Lower leg skin (tissue), 4 donors: ENCODE measurements at places on chromosomes 4 and X. TPM values are rescaled to one million over a fixed set of nuclear protein-coding genes. Genes with fewer than 3 reads are reported as not detected.

AMOT gene
- 2.7 TPM for total RNA-seq

MAEA gene
- total RNA-seq = 97.9 TPM

CCSER1 gene
- 10.1 TPM for total RNA-seq

POU4F2 gene
- not detected for total RNA-seq

ARL9 gene
- total RNA-seq = 0.42 TPM

LDB2 gene
- 5.4 TPM for total RNA-seq
